Heart left ventricle (tissue), 16 donors: ENCODE measurements at places on chromosomes 11 and 22. TPM values are rescaled to one million over a fixed set of nuclear protein-coding genes. Genes with fewer than 3 reads are reported as not detected.

Gene OR52N4
- polyA plus RNA-seq = not detected

Gene GSTP1
- polyA plus RNA-seq = 576 TPM

Gene TPCN2
- 11.1 TPM for polyA plus RNA-seq

Gene SC5D
- 18.7 TPM for polyA plus RNA-seq

Gene BTBD18
- not detected for polyA plus RNA-seq

Gene SHANK2
- 0.04 TPM for polyA plus RNA-seq

Gene MMP7
- polyA plus RNA-seq = not detected

DNA sequence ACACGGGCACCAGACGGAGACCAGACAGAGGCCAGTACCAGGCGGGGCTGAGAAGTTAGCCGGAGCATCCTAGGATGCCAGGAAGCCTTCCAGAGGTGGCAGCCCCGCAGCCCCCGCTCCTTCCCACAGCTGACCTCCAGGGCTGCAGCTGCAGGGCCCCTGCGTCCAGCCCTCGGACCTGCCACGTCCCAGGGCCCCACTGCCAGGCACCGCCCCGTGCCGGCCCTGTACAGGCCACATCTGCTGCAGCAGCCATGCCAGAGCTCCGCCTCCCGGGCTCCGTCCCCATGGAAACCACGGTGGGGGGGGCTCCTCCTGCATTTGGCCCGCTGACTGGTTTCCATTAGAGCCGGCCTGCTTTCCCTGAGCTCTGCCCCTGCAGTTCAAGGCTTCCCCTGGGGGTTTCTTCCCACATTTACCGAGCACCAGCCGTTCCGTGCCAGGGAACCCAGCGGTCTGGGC lies 62.5 kb upstream of the PPARA start:
- peak; percentile 94 for DNase-seq

GRCh38 chr11:95434489-95435057 lies 203.6 kb upstream of the SESN3 start:
- DNase-seq = no peak

GRCh38 chr11:7278314-7278917 lies 26.7 kb downstream of the SYT9 start:
- DNase-seq = no peak

DNA sequence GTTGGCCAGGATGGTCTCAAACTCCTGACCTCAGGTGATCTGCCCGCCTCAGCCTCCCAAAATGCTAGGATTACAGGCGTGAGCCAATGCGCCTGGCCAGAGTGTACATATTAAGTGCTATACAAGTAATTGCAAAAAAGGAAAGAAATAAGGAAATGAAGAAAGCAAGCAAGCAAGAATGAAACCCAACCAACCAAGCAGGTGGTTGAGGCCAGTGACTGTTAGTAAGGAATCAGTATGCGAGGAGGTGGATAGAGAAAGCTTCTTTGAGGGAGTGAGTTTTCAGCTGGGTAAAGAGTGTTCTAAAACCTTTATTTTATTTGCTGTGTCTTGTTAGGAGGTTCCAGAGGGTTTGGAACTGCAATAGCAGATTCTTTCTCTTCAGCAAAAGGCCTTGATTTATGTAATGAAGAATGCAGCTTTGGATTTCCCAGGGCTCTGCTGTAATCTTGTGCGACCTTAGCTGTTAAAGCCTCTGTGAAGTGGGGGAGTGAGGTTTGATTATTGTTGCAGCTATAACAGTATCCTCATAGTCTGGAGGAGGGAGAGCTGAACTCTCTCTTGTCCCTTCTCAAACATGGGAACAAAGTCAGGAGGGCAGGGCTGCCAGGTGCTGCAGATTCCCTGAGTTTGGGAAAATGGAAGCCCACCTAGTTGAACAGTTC lies 5.7 kb downstream of the AMPD3 start:
- no peak for DNase-seq

DNA sequence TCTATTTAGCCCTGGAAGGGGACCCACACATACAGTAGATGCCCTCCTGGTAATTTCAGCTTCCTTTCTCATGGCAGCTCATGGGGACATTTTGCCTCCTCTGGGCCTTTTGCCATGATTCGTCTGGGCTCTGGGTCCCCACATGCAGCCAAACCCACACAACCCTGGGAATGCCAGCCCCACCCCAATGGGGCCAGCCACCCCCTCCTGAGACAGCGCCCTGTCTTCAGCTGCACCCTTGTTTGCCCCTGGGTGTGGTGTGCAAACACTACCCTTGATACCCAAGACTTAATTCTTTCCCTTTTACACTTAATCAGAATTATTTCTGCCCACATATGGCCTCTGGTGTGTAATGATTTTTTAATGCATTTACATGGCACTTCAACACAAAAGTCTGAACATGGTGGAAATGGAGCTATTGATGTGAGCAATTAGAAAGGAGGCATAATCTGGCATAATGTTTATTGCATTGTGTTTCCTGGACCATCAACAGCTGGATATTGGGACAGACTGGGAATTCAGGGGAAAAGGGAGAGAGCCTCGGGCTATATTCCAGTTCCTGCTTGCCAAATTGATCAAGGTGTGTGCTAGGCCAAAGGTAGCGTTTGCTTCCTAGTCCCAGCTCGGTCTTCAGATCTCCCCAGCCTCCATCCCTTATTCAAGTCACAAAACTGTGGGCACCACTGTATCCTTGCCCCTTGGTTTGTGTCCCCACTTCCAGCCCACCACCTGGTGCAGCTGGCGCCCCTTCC lies 85.0 kb upstream of the ANO1 start:
- DNase-seq = no peak

- DNase-seq = no peak
Observed at GRCh38 chr11:94117871-94118270, 10.8 kb upstream of the PANX1 start.

DNA sequence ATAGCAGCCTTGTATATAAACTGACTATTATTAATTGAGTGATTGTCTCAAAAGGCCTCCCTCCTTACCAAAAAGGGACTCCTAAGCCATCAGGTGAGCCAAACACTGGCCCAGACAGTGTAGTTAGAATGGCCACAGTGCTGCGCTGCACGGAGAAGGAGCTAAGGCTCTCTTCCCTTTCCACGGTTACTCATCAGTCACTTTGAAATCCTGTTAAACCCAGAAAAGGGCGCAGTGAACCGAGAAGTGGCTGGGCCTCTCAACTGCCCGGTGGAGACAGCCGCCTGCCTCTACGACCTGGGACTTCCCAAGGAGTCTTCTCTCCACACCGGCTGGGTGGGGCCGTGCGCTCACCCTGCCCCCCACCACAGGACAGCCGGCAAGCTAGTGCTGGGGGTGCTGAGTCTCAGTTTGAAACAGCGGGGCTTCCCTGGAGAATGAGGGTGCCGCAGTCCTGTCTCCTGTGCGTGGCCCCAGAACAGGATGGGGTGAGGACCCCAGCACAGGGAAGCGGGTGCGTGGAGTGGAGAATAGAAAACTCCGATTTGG lies 1.3 kb downstream of the MYH9 start:
- DNase-seq = no peak

DNA sequence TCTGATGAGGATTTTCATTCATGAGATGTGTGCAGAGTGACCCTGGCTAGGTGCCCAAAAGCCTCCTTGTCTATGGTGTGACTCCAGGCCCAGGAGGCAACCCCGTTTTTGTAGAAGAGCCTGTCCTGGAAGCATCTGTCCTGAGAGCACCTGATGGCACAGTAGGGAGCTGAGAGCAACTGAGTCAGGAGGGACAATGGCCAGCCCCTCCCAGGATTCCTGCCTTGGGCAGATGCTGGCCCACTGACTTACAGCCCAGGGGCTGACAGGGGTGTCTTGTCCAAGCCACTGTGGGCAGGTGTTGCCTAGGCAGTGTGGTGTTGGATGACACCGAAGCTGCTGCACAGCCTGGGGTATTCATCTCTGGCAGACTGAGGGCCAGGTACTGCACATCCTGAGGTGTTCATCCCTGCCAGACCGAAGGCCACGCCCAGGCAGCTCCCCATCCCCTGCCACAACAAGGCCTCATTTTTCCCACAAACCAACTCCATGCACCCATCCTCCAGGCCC lies 3.2 kb upstream of the RFPL2 start:
- DNase-seq = no peak

DNA sequence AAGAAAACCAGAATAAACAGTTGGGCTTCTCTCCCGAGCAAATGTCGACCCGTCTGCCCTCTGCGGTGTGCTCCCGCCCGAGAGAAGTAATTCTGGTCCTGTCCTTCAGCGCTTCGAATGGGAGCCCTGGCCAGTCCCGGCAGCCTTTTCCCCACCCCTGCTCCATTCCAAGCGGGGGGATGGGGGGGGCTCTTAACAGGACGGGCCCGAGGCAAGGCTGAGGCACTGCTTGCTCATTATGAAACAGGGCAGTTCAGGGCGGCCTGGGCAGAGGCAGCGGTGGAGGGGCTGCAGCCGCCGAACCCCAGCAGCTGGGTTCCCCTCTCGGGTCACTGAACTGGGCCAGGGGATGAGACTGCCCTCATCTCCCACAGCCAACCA lies 9.1 kb downstream of the BACE1-AS start:
- DNase-seq = no peak

DNA sequence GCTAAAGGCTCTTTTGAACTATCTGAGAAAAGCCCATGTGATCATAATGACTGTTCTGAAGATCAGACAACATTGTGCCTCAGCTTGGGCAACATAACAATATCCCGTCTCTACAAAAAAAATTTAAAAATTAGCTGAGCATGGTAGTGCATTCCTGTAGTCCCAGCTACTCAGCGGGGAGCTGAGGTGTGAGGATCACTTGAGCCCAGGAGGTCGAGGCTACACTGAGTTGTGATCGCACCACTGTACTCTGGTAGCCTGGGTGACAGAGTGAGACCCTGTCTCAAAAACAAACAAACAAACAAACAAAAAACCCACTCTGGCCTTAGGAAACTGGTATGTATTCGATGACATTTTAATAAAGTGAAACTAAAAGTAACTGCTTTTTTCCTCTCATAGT lies 1526.8 kb upstream of the TENM4 start:
- DNase-seq = no peak

- no peak for DNase-seq
Observed at GRCh38 chr22:25174156-25174887, 25.3 kb upstream of the CRYBB3 start.

- DNase-seq = no peak
Observed at GRCh38 chr11:101428918-101429317, 154.9 kb downstream of the TRPC6 start.

DNA sequence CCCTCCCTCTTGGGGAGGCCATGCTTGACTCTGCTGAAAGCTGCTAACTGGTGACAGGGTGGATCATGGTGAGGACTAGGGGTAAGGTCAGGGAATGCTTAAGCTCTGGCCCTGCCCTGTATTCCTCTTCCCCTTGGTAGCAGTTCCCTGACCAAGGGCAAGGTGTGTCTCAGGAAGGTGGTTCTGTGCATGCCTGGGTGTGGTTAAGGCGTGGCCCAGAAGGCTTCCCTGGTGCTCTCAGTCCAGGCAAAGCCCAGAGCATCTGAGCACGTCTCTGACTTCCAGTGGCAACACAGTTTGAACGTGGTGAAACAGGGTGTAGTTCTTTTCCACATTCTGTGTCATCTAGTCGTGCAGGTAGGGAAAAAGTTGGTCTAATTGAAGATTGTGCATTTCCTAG lies 53.1 kb upstream of the HORMAD2 start:
- DNase-seq = no peak

- no peak for DNase-seq
Observed at GRCh38 chr11:9141186-9141585, 49.8 kb upstream of the SCUBE2 start.

GRCh38 chr11:44583353-44583669 lies 17.8 kb downstream of the CD82 start:
- no peak for DNase-seq

DNA sequence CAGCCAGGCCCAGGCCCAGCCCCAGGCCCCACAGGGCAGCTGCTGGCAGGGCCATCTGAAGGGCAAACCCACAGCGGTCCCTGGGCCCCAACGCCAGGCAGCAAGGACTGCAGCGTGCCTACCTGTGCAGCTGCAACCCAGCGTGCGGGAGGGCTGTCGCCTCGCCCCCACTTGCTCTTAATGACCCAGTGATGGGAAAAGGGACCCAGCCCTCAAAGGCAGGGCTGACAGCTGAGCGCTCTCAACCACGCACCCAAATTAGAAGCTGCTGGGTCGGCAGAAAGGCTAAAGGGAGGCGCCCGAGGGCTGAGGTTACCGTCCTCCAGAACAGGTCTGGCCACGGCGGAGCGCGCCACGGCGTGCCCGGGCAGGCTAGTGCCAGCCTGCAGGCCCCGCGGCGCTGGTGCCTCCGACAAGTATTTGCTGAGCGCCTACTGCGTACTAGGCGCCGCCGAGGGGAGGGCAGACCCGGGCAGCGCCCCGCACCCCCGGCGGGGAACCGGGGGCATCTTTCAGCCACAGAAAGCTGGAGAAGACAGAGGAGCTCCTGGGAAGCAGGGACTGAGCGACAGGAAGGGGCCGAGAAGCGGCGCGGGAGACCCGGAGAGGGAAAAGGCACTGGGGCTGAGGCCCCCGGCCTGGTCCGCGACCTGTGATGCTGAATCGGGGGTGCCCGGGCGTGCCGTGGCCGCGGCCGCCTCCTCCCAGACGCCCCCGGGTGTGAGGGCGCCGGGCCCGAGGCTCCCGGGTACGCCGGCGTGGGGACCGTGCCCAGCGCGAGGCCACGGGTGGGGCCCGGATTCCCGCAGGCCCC lies 773 bp downstream of the HRAS start:
- DNase-seq = peak; percentile 21

DNA sequence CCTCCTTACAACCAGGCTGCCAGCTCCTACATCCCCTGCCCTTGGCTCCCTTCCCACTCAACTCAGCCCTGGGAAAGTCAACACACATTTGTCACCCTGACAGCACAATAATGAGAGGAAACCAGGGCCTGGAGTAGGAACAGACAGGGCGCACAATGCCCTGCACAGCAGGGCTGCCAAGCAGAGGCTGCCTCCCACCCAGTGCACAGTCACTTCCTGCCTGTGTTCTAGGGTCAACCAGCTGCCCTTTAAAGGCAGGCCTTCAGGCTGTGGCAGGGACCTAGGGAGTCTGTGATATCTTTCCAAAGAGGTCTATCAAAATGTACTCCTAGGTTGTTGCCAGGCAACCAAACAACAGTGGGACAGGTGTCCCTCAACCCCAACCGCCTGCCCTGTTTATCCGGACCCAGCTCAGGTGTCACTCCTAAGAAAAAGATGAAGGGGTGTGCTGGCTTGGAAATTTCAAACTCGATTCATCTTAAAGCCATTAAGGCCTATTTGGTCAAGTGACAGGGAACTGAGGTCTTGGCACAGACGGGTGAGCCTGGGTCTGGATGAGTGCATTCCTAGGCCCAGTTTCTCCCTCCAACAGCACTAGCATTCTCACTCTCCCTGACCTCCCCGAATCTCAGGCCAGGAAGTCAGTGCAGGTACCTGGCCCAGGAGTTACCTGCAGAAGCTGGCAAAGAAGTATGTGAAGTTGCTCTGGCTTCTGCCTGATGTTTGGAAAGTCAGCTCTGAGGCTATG lies 110.3 kb upstream of the PITPNB start:
- DNase-seq = peak; percentile 57
